Uterine smooth muscle cell (primary cell): ENCODE measurements at places on chromosomes 1 and 21. TPM values are rescaled to one million over a fixed set of nuclear protein-coding genes. Genes with fewer than 3 reads are reported as not detected.

FMN2 gene
- 6.0 and 12.8 TPM in 2 replicates for total RNA-seq

CRP gene
- total RNA-seq, result not detected in 2 replicates

HMCN1 gene
- 13.2 and 30.5 TPM in 2 replicates for total RNA-seq

CTH gene
- 4.9 and 7.2 TPM in 2 replicates for total RNA-seq

NR1I3 gene
- total RNA-seq, result not detected in 2 replicates

SERTAD4 gene
- 0.33 and 1.4 TPM in 2 replicates for total RNA-seq

TAS1R3 gene
- total RNA-seq, result 0.11 and 0.12 TPM in 2 replicates
